ENCODE measurements at places on chromosomes 12 and 14.

DNA sequence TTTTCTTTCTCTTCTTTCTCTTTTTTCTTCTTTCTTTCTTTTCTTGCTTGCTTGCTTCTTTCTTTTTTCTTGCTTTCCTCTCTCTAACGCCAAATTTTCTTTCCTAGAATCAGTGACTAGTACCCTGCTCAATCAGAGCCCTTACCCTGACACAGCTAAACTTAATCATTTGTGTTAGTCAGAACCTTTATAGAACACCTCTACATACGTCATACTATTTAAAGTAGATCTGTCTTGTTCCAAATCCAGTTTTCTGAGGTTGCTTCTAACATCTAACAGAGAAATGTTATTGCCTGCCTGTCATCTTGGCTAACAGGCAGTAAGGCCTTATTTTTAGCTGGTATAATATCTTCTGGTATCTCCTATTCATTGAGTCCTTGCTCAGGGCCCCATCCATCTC, 65.5 kb upstream of the MYF6 start:
- no peak for DNase-seq

- no peak for DNase-seq
These were observed 174.0 kb downstream of the ITPR2 start for GRCh38 chr12:26658991-26659390.

DNA sequence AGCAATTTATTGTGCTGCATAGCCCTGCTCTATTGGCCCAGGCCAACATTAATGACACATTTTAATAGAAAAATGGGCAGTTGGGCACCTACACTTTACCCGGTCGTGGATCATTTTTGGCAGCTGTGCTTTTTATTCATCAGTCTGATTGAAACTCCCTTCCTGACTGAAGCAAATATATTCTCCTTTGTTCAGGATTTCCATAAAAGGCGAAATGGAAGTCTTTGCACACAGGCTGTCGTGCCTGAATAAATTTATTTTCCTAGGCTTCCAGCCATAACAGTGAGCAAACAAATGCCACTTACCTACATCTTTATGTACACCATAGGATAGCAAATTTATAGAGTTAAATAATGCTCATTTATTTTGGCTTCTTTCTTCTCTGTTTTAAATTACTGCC, 480.7 kb upstream of the DCN start:
- DNase-seq = no peak

DNA sequence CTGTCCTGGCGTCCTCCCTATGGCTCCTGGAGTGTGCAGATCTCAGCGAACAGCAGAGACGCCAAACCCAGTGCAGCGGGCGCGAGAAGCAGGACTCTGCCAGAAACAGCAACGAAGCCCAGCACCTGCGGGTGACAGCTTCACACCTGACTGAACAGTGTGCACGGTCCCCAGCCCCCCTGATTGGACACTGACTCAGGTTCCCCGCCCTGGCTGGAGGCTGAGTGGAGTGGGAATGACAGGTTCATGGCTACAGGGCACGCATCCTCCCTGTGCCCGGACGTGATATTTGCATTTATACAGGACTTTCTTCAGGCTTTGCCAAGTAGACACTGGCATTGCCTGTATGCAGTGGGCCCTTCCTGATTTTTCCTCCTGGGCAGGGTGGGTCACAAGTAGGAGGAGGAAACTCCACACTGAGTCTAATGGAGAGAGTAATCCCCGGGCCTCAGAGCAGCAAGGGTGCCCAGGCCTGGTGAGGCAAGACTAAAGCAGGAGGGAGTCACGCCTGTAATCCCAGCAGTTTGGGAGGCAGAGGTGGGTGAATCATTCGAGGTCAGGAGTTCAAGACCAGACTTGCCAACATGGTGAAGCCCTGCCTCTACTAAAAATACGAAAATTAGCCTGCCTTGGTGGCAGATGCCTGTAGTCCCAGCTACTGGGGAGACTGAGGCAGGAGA, 71.6 kb downstream of the ASCL4 start:
- DNase-seq = no peak

GRCh38 chr12:2288471-2288870, 235.7 kb downstream of the CACNA1C start:
- DNase-seq = no peak

DNA sequence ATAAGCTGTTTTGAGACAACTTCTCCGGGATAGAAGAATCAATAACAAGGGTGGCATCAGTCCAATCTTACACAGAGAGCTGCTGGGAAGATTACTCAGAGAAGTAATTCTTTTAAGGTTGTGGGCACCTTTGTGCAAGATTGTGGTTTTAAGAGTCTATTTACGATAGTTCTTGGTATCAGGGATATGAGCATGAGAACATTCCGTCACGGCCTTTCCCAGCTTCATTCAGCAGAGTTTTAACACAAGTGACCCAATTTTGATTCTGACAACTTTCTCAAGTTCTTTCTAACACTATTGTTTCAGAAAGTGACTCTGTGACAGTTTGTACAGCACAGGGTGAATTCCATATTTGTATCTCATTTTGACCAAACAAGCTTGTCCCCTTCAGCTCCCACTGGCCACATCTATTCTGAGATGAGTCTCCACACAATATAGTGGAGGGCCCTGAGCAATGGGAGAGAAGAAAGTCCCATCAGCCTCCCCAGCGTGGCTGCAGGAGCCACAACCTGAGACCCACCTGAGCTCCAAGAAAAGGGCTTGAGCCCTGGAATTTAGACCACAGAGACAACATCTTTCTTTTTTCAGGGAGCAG, 869.2 kb downstream of the TMEM121 start:
- no peak for DNase-seq

DNA sequence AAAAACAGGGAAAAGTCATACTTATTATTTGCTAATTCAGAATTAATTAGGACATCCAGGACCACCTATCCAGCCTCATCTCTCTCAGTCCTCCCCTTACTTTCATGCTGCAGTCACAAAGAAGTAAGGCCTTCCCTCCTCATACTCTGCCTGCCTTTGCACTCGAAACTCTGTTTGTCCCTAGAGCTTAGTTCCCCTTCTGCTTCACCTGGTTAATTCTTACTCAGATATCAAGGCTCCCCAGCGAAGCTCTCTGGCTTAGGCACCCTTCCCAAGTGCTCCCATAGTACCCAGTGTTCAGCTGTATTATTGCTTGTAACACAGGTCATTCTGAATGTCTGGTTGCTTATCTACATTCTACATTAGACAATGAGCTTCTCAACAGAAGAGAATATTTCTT, 81.3 kb downstream of the ERGIC2 start:
- no peak for DNase-seq

DNA sequence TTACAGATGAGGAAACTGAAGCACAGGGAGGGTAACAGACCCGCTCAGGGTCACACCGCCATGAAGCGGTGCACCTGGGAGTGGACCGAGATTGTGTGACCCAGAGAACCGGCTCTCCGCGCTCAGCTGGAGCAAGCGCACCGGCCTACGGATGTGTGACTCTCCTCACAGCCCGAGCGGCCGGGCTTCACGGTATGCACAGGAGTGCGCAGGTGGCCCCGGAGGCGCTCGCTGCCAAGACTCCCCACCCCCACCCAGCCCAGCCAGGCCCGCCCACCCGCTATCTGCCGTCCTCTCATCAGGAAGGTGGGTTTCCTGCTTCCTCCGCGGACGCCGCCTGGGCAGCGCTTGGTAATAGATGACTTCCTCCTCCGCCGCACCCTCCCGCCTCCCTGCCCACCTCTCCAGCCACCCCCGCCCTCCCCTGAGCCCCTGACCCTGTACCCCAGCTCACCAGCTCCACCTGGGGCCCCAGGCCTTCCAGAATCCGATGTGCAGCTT, 110.7 kb downstream of the NCOR2 start:
- no peak for DNase-seq

GRCh38 chr14:91383439-91383838, 34.2 kb downstream of the CCDC88C start:
- no peak for DNase-seq

GRCh38 chr12:120242275-120242799, 23.2 kb downstream of the PXN start:
- DNase-seq = no peak

- DNase-seq = no peak
These were observed 149.5 kb downstream of the PRKCH start for GRCh38 chr14:61470961-61471293.

All from stimulated activated CD8-positive, alpha-beta memory T cell treated with anti-CD3 and anti-CD28 coated beads, Interleukin-7, amount 100 ng/mL, for 1 hour (primary cell).